ENCODE measurements at places on chromosomes 6 and 20.

GRCh38 chr6:98830146-98830545 lies 4.2 kb upstream of the POU3F2 start:
- no peak for DNase-seq

DNA sequence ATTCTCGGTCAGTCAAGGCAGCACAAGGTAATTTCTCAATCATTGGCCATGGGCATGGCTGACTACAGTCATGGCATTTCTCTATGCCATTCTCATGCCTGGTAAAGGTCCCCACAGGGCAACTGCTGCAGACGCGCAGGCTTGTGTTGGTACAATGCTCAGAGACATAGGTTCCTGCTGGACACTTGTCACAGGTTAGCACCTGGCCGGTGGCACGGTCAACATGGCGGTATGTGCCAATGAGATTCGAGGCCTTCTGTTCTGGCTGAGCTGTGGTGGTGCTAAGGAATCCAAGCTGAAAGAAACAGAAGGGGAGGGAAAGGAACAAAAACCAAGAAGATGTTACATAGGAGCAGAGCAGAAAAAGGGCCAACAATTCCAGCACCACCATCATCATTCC lies 23.4 kb downstream of the TNFRSF21 start:
- DNase-seq: no peak

DNA sequence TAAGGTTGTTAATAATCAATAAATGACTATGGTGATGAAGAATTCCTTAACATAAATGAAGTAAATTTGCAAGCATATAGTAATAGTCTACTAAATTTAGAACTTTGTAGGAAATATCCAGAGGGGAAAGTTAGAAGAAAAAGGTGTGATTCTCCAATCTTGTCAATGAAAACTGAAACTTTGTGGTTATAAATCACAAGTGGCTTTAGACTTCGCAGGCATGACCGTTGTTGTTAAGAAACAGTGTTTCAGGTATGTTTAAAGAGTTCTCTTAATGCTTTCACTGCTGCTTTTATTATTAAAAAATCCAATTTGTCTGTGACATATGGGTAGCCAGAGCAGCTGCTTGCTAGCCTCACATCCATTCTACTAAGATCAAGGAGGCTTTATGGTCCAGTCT lies 475.6 kb upstream of the ADGRB3 start:
- DNase-seq: no peak

DNA sequence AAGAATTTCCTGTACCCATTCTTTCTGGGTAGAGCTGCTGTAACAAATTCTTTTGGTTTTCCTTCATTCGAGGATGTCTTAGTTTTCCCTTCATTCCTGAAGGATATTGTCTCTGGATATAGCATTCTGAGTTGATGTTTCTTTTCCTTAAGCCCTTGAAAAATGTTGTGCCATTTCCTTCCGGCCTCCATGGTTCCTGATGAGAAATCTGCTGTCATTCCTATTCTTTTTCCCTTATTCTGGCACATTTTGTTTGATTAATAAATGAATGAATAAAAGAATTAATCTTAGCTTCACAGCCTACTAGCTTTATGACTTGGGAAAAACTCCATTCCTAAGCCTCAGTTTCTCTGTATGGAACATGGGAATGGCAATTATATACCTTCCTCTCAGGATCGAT lies 173.1 kb downstream of the EYA2 start:
- no peak for DNase-seq

GRCh38 chr6:156699017-156699421 lies 78.2 kb upstream of the ARID1B start:
- no peak for DNase-seq

GRCh38 chr20:58596750-58597248 lies 54.3 kb upstream of the STX16 start:
- DNase-seq: no peak

DNA sequence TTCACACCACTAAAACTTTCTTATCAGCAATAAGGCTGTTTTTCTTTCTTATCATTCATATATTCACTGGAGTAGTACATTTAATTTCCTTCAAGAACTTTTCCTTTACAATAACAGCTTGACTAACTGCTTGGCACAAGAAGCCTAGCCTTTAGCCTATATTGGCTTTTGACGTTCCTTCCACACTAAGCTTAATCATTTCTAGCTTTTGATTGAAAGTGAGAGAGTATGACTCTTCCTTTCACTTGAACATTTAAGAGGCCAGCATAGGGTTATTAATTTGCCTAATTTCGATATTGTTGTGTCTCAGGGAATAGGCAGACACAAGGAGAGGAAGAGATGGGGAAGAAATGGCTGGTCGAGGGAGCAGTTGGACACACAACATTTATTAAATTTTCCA lies 23.6 kb downstream of the THEMIS start:
- no peak for DNase-seq

DNA sequence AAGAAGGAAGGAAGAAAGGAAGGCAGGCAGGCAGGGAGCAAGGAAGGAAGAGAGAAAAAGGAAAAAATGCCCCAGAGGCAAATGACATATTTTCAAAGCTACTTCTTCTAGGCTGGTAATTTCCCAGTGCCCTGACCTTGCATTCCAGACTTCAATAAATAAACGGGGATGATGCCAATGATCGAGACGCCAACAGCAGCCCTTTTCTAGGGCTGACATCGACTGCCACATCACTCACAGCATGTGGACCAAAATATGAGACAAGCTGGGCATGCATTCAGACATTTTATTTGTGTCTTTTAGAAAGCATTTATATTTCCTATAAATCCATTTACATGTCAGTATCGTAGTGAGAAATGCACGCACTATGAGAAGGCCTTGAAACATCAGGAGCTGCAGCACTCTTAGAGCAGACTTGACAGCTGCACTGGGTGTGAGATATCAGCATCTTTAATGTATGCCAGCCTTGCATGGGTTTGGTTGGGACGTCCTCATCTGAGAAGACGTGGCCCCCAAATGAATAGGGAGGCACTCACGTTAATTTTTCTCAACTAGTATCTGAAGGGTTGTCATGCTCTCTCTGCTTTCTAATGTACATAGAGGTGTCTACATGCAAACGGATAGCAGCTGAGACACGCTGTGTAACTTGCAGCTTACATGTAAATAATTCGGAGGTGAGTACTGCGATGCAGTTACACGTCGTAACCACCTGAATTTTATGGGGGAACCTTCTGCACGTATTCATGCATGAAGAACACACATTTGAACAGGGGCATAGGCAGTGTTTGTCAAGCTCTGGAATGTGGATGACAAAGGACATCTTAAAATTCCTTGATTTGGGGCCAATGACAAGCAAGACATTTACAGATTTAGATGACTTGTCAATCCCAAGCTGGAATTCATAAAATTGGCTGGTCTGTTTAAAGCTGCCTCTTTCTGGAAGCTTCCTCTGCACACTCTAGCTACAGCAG lies 149.1 kb upstream of the AGPAT4 start:
- DNase-seq: no peak

DNA sequence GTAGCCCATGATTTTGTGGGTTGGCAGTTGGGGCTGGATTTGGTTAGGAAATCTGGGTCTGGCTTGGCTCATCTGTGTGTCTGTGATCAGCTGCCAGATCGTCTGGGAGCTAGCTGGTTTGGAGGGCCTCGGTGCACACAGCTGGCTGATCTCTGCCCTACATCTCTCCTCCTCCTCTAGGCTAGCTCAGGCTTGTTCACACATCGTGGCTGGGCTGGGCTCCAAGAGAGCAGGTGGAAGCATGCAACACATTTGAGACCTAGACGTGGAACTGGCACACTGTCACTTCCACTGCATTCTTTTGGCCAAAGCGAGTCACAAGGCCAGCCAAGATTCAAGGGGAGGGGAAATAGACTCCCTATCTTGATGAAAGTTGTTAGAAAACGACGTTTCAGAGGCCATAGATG lies 15.9 kb downstream of the NDUFAF5 start:
- no peak for DNase-seq

- no peak for DNase-seq
These were observed 313.6 kb downstream of the ALDH8A1 start for GRCh38 chr6:134636186-134636799.

DNA sequence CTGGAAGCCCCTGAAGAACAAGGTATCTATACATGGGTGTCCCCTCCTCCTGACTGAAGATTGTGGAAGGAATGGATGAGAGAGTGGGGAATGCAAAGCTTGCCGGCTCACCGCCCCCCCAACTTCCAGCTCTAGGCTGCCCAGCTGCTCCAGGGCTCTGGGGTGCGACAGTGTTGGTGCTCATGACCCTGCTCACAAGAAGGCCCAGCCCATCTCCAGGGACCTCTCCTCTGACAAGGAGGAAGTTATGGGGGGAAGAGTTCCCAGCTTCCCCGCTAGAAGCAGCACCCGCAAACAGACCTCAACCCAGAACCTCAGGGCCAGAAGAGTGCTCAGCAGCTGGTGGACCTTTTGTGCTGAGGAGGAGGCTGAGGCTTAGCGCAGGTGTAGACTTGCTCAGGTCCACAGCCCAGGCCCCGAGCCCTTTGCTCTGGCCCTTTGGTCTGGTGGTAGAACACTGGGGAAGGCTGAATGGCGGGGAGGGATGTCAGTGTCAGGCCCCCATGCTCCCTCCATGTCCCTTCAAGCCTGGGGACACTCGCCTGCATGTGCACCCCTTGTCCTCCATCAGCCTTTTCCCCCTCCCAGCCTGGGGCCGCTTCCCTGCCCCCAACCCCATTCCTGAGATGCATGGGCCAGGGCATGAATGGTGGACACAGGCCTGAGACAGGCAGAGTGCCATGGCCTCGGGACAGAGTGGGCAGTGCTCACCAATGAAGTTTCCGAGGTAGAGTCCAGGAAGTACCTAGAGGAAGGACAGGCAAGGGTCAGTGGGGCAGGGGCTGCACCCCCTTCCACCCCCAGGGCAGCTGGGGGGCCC lies 1.3 kb downstream of the DUSP15 start:
- no peak for DNase-seq

DNA sequence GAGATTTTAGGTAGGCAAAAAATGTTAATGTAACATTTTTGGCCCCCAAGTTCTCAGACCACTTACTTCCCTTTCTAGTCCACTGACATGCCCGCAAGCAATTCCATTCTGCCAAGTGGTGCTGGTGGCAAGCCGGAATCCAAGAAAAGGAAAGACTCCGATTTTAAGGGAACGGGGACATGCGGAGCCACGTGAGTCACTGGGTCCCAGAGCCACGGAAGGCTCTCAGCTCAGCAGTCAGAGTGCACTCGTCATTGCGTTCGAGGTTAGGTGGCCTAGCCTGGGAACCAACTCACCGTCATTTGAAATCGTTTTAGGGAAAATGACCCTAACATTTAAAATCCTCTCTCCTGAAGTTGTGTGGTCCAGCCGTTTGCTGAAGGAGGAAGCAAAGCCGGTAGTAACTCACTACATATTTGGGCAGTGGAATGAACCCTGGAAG lies 711 bp upstream of the SIRT5 start:
- no peak for DNase-seq

DNA sequence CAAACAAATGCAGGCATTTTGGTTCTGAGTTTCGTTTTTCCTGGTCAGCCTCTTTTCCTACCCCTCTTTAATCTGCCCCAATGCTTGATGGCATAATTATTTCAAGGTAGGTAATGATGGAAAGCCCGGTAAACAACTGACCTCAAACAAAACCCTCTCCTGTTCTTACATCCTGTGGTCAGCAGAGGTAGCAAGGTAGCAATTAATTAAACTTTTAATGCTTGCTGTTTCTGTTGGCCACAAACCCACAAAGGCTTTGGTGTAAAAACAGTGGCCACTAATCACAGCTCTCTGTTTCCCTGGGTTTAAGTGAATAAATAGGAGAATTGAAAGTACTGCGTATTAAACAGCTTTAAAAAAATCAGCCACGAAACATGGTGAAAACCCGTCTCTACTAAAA lies 261.5 kb upstream of the SOX4 start:
- DNase-seq: no peak

DNA sequence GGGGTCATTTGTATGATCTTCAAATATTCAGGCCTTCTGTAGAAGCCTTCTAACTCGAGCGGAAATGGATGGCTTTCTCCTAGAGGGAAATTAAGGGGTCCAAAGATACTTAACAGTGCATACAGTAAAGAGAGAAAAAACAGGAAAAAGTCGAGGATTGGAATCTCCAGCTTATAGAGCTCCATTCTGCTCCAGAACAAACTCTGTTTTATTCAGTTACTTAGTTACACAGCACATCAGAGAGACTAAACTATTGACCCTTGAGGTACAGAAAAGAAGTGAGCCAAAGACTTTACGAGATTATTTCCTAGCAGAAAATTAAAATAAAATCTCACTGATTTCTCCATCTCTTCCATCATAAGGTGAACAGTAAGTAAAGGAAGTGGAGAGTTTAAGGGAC lies 43.8 kb upstream of the DSE start:
- DNase-seq: no peak

DNA sequence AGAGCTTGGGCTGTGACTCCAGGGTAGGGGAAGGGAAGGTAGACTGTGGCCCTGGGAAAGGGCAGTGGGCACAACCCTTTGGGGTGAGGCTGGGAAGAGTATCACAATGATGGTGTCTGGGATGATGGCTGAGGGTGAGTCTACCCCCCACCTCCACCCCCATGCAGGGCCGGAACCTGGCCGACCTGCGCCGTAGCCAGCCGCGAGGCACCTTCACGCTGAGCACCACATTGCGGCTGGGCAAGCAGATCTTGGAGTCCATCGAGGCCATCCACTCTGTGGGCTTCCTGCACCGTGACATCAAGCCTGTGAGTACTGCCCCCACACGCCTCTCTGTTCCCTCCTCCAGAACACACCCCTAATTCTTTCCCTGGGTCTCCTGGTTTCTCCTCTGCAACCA lies 10.1 kb downstream of the TTBK1 start:
- no peak for DNase-seq

- no peak for DNase-seq
These were observed 3.7 kb upstream of the RAET1E start for GRCh38 chr6:149901444-149902140.

DNA sequence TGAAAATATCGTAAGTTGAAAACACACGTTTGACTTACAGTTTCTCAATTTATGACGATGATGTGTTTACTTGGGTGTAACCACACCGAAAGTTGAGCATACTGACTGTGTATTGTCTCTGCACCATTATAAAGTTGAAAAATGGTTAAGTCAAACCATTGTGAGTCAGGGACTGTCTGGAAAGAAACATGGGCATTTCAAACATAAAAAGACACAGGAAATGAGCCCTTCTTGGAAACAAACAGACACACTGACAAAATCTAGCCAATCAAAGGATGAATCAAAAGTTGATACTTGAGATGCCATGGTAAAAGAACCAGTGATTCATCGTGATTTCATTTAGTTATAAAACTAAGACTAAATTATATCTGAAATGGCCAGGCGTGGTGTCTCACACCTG lies 5.3 kb downstream of the POPDC3 start:
- no peak for DNase-seq

DNA sequence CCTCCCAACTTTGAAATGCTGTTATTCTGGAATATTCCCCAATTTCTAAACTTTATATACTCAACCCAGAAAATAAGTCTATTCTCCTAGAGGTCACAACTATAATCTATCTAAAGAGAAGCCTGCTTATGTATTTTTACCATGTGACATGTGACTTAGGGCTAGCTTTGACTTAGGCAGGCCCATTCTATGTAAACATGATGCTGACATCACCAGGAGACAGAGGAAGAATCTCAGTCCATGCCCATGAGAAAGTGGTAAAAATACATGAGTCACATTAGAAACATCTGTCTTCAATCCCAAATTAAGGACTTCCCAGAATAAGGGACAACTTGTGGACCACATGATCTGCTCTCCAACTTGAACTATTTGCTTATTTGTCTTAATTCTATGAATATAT lies 113.6 kb upstream of the ID4 start:
- DNase-seq: no peak

Data from stimulated activated CD4-positive, alpha-beta T cell treated with anti-CD3 and anti-CD28 coated beads, Interleukin-15, amount 100 ng/mL, for 1 hour (primary cell).